Stimulated activated CD4-positive, alpha-beta T cell treated with anti-CD3 and anti-CD28 coated beads, TNF-alpha, amount 100 ng/mL, for 48 hours (primary cell): ENCODE measurements at places on chromosomes 3 and 15.

DNA sequence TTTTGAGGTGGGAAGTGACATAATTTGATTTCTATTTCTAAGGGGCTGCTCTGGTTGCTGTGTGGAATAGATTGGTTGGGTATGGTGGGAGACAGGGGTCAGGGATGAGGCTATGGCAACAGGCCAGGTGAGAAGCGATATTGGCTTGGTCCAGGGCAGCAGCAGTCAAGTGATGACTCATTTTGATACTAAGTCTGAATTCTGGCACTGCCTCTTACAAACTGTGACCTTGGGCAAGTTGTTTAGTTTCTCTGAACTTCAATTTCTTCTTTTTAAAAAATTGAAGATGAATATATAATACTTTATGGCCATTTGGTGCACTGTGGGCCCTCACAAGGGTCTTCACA is 40.4 kb upstream of the CLSTN2 start:
- no peak for DNase-seq

GRCh38 chr3:123111640-123112039 is 44.8 kb downstream of the PDIA5 start:
- no peak for DNase-seq

- DNase-seq = no peak
These were observed 41.8 kb upstream of the CCNL1 start for GRCh38 chr3:157201648-157202278.

GRCh38 chr3:185153861-185154629 is 1.2 kb upstream of the C3orf70 start:
- no peak for DNase-seq
